SJSA1 (cell line): ENCODE measurements at places on chromosomes 7 and 10. TPM values are rescaled to one million over a fixed set of nuclear protein-coding genes. Genes with fewer than 3 reads are reported as not detected.
A peak's percentile ranks its signal among the peaks of the same experiment; 100 is the strongest.

GRCh38 chr7:55488216-55488615, 84.1 kb downstream of the VOPP1 start:
- H3K4me3 ChIP-seq: no peak overlapping the region
- no peak overlapping the region for H3K27ac ChIP-seq
- H3K27me3 ChIP-seq: no peaks in the 10 kb centered on the region
- H3K36me3 ChIP-seq: peaks cover 67% of the 10 kb centered on the region
- no peak for DNase-seq

DNA sequence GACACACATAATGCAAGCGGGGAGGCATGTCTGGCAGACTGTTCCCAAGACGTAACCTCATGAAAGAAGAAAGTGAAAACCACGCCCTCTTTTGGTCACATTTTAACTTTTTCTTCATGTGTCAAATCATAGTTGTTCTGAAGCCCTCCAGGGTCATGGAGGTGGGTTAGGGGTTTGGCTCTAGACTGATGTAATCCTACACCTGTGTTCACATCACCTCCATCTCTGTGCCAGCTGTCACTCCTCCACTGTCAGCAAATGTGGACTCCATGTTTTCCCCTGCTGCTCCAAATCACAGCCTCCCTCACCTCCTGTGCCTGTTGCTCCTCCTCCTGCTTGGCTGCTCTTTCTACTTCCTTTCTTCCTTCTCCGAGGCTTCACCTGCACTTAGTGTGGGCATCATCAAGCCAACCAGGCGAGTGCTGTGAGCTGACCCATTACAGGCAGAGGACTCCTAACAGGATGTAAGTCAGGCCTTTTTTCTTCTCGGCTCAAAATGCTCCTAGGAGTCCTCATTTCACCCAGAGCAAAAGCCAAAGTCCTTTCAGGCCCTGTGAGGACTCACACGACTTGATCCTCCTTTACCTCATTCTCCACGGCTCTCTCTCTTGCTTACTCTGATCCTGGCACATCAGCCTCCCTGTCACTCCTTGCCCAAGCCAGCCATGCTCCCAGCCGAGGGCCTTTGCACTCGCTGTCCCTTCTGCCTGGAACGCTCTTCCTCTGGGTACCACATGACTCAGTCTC, 66.4 kb upstream of the IFRD1 start:
- DNase-seq: no peak
- no peaks in the 10 kb centered on the region for H3K4me1 ChIP-seq
- H3K27me3 ChIP-seq: no peaks in the 10 kb centered on the region
- H3K27ac ChIP-seq: no peak overlapping the region
- H3K36me3 ChIP-seq: no peaks in the 10 kb centered on the region

DNA sequence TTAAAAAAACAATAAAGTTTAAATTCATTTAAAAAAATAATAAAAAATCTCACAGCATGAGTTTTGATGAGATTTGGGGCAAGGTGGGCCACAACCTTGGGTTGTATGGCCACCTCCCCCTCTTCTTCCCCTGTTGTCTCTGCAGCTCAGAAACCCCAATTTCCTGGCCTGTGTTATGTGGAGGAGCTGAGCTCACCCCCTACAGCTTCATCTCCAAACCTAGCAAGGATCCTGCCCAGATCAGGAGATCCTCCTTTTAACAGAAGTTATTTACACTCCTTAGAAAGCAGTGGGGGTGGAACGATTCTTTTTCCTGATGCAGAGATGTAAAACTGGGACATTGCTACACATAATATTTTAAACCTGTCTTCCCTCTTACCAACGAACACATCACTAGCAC, 6.9 kb upstream of the SH2D4B start:
- DNase-seq: no peak
- H3K36me3 ChIP-seq: no peaks in the 10 kb centered on the region
- H3K4me3 ChIP-seq: no peak overlapping the region
- H3K4me1 ChIP-seq: peaks cover 64% of the 10 kb centered on the region

DNA sequence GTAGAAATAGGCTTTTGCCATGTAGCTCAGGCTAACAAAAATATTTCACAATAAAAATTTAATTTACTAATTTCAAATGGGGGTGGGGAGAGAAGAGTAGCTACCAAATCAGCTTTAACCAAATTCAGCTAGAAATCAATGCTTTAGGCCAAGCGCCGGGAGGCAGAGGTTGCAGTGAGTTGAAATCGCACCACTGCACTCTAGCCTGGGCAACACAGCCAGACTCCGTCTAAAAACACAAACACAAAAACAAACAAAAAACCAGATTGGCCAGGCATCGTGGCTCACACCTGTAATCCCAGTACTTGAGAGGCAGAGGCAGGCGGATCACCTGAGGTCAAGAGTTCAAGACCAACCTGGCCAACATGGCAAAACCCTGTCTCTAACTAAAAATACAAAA, 9.4 kb downstream of the UBE2H start:
- H3K4me1 ChIP-seq: peaks cover 19% of the 10 kb centered on the region
- H3K4me3 ChIP-seq: no peak overlapping the region

GRCh38 chr10:46234431-46235060, 52.3 kb upstream of the ANTXRL start:
- no peaks in the 10 kb centered on the region for H3K27me3 ChIP-seq
- DNase-seq: peak; percentile 36
- no peak overlapping the region for H3K4me3 ChIP-seq
- H3K36me3 ChIP-seq: no peaks in the 10 kb centered on the region
- peaks cover 6% of the 10 kb centered on the region; the same call in 1 of the 2 replicates for H3K4me1 ChIP-seq
- H3K27ac ChIP-seq: no peak overlapping the region

DNA sequence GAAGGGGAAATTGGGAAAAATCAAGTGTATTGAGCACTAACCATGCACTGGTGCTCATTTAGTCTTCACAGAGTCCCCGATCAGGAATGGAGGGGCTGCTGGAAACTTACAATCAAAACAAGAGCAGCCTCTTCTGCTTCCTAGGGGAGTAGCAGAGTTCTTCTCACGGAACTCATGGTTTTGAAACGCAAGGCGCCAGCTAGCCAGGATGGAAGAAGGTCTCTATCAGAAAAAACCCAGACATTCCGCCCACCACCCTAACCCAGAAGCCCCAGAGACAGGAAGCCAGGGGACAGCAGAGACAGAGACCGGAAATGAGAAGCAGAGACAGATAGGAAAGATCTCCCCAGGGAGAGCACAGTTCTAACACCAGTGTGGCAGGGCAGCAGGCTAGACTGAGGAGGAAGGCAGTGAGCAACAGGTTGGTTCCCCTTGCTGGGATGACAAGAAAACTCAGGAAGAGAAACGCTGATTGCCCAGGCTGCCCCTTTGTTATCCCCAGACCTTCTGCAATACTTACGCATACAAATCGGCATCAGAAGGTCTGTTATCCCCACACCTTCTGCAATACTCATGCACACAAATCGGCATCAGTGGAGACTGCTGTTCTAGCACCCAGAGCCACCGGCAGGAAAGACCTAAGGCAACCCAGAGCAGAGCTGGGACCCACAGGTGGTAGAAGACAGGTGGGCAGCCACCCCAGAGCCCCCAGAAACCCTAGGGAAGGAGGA, 99.2 kb downstream of the CPXM2 start:
- no peaks in the 10 kb centered on the region for H3K36me3 ChIP-seq
- H3K27me3 ChIP-seq: no peaks in the 10 kb centered on the region
- no peaks in the 10 kb centered on the region for H3K4me1 ChIP-seq
- no peak overlapping the region for H3K4me3 ChIP-seq
- DNase-seq: no peak

GRCh38 chr7:128895320-128895719, 15.2 kb downstream of the KCP start:
- no peaks in the 10 kb centered on the region for H3K4me1 ChIP-seq
- 0 out of 2 replicates have a peak, but pooled peaks cover 2% of the 10 kb centered on the region for H3K27me3 ChIP-seq
- no peak for DNase-seq
- no peak overlapping the region for H3K27ac ChIP-seq
- H3K4me3 ChIP-seq: no peak overlapping the region

DNA sequence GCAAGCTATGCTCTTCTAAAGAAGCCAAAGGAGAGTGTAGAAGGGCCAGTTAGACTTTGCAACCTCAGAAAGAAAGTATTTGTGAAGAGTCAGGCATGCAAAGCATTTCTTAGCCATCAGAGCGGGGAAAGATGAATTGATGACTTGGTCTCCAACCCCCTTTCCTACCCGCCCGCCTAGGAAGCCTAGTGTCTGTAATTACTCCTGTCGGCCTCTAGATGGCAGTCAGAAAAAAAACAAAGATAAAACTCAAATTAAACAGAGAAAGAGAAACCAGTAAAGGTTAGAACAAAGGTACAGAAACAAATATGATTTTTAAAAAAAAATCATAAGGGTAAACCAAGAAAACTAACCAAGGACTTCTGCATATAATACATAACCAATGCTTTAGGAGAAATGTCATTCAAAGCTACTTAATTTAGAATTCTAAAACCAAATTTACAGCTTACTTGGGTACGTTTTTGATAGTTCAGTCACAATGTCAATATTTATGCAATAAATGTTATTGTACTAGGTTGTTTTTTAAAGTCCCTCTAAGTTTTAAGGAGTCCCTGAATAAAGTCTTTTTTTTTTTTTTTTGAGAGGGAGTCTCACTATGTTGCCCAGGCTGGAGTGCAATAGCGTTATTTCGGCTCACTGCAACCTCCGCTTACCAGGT, 97.6 kb downstream of the LYZL1 start:
- no peaks in the 10 kb centered on the region for H3K27me3 ChIP-seq
- H3K4me3 ChIP-seq: no peak overlapping the region
- H3K36me3 ChIP-seq: no peaks in the 10 kb centered on the region
- H3K27ac ChIP-seq: no peak overlapping the region
- peaks cover 9% of the 10 kb centered on the region; the same call in 1 of the 2 replicates for H3K4me1 ChIP-seq

- H3K27ac ChIP-seq: no peak overlapping the region
- H3K27me3 ChIP-seq: no peaks in the 10 kb centered on the region
- DNase-seq: no peak
- no peak overlapping the region for H3K4me3 ChIP-seq
Measured at GRCh38 chr10:103736763-103737162, 118.6 kb downstream of the SH3PXD2A start.

GRCh38 chr10:112838784-112839481, 111.1 kb upstream of the TCF7L2 start:
- no peaks in the 10 kb centered on the region for H3K36me3 ChIP-seq
- H3K4me1 ChIP-seq: no peaks in the 10 kb centered on the region
- no peak overlapping the region for H3K27ac ChIP-seq
- H3K4me3 ChIP-seq: no peak overlapping the region

DNA sequence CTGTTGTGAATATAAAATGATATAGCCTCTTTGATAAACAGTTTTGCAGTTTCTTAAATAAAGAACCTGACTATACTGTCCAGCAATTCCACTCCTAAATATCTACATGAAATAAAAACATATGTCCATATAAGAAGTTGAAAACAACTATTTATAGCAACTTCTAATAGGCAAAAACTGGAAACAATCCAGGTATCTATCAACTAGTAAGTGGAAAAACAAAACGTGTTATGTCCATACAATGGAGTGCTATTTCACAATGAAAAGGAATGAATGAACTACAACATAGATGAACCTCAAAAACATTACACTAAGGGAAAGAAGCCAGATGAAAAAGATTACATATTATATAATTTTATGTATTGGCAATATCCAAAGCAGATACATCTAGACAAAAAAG, 268.9 kb downstream of the CSTF2T start:
- H3K4me1 ChIP-seq: no peaks in the 10 kb centered on the region
- no peaks in the 10 kb centered on the region for H3K36me3 ChIP-seq
- no peak for DNase-seq
- no peaks in the 10 kb centered on the region for H3K27me3 ChIP-seq
- H3K4me3 ChIP-seq: no peak overlapping the region
- H3K27ac ChIP-seq: no peak overlapping the region

GRCh38 chr7:101542527-101543241, 86.4 kb downstream of the MYL10 start:
- peak; percentile 46 for DNase-seq
- no peak overlapping the region for H3K4me3 ChIP-seq
- no peaks in the 10 kb centered on the region for H3K27me3 ChIP-seq
- no peaks in the 10 kb centered on the region for H3K36me3 ChIP-seq
- peaks cover 3% of the 10 kb centered on the region for H3K4me1 ChIP-seq
- no peak overlapping the region for H3K27ac ChIP-seq

GRCh38 chr7:64102656-64103400, 57.6 kb downstream of the ZNF727 start:
- H3K27ac ChIP-seq: no peak overlapping the region
- H3K4me1 ChIP-seq: no peaks in the 10 kb centered on the region
- no peaks in the 10 kb centered on the region for H3K36me3 ChIP-seq

DNA sequence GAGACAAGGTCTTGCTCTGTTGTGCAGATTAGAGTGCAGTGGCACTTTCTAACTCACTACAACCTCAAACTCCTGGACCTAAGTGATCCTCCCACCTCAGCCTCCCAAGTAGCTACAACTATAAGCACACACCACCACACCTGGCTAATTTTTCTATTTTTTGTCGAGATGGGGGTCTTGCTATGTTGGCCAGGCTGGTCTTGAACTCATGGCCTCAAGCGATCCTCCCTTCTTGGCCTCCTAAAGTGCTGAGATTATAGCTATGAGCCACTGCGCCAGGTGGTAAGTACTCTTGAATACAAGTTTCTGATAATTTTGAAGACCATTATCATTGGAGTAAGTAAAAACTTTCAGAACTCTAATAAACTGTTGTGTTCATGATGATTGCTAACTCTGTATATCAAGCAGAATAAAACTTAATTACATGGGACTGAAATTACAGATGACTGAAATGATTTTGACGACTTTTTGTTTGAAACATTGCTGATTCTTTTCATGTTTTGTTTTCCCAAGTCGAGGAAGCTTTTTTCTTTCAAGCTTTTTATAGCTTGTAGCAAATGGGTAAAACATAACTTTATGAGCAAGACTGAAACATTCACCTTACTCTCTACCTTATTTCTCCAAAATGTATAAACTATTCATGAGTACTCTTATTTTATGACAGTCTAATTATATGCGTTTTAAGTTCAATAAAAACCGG, 14.6 kb downstream of the LARP4B start:
- no peak for DNase-seq
- H3K4me3 ChIP-seq: no peak overlapping the region
- H3K4me1 ChIP-seq: peaks cover 22% of the 10 kb centered on the region
- H3K27ac ChIP-seq: no peak overlapping the region
- H3K36me3 ChIP-seq: peaks cover 40% of the 10 kb centered on the region

- H3K27ac ChIP-seq: peak overlapping the region; percentile 21
- no peaks in the 10 kb centered on the region for H3K27me3 ChIP-seq
- peaks cover 22% of the 10 kb centered on the region for H3K4me1 ChIP-seq
- no peaks in the 10 kb centered on the region for H3K36me3 ChIP-seq
- no peak for DNase-seq
Measured at GRCh38 chr7:124722292-124722691, 43.3 kb downstream of the GPR37 start.

Gene ZNF365
- 1.4 and 3.0 TPM in 2 replicates for total RNA-seq

Gene MBL2
- not detected in 2 replicates for total RNA-seq

Gene GNAT3
- total RNA-seq: not detected in 2 replicates

Gene AS3MT
- total RNA-seq: 0.09 and 0.45 TPM in 2 replicates

Gene BET1
- 33.8 and 44.1 TPM in 2 replicates for total RNA-seq

Gene IGFBP1
- total RNA-seq: not detected in 2 replicates

Gene TMEM225B
- total RNA-seq: 0.41 and 1.1 TPM in 2 replicates

Gene CRYGN
- total RNA-seq: not detected in 2 replicates

Gene HTRA1
- 8.4 and 12.3 TPM in 2 replicates for total RNA-seq

Gene NPC1L1
- total RNA-seq: not detected in 2 replicates

Gene PRF1
- total RNA-seq: not detected in 2 replicates

Gene GSAP
- 3.7 and 5.0 TPM in 2 replicates for total RNA-seq
